ENCODE measurements at places on chromosomes 7 and 10. TPM values are rescaled to one million over a fixed set of nuclear protein-coding genes. Genes with fewer than 3 reads are reported as not detected.
A peak's percentile ranks its signal among the peaks of the same experiment; 100 is the strongest.

GRCh38 chr10:4704034-4704545, 121.9 kb upstream of the AKR1E2 start:
- H3K4me1 ChIP-seq = no peaks in the 10 kb centered on the region
- H3K27me3 ChIP-seq = peaks cover 6% of the 10 kb centered on the region
- no peak for DNase-seq
- H3K36me3 ChIP-seq = no peaks in the 10 kb centered on the region
- H3K27ac ChIP-seq = no peak overlapping the region

GRCh38 chr7:29332042-29332811, 137.7 kb downstream of the CHN2 start:
- H3K4me3 ChIP-seq = no peak overlapping the region
- no peak for DNase-seq

GRCh38 chr7:12111422-12112405, 99.4 kb upstream of the TMEM106B start:
- H3K27me3 ChIP-seq = peaks cover 19% of the 10 kb centered on the region
- no peaks in the 10 kb centered on the region for H3K4me1 ChIP-seq
- no peak overlapping the region for H3K4me3 ChIP-seq
- no peak overlapping the region for H3K27ac ChIP-seq

DNA sequence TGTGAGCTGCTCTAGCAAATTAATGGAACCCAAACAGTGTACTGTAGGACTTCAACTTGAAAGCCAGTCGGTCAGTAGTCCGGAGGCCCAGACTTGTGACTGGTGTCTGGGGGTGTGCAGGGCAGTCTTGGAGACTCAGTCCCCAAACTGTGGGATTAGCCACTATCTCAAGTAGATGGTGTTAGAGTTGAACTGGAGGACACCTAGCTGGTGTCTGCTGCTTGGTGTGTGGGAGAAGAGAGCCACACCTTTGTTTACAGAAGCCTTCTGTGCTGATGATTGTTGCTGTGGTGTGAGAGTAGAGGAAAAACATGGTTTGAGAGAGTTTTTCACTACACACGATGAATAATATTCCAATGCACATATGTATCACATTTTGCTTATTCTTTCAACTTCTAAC, 47.4 kb downstream of the CUL2 start:
- H3K27me3 ChIP-seq = no peaks in the 10 kb centered on the region
- no peak for DNase-seq
- no peaks in the 10 kb centered on the region for H3K4me1 ChIP-seq

DNA sequence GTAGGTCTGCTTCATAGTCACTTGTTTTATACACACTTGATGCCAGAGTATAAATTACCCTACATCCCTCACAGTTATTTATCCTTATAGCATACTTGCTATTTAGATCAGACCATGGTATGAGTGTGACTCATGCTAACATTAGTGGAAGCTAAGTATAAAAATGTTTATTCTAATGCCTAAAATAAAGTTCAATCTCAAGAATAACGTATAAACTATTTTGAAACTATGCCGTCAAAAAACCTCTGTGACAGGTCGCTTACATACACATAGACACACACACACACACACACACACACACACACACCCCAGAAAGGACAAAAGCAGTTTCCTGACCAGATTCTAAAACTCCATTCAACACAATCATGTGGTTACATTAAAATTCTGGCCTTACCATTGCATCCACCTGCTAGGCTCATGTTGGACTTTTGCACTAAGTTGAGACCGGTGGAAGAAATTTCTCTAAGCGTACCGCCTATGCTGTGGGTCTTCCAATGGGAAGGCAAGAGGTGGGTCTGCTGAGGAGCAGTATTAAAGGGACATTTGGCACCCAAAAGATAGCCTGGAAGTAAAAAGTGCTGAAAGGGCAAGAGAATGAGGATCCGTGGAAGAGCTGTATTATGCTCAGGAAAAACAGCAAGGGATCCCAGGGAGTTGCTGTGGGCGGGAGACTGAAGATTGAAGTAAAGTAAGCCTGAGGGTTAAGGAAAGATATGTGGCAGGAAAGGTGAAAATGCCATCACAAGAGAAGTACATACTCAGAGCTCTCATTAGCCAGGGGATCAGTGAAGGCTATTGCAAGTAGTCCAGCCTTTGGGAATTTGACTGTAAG, 5.0 kb downstream of the FOXP2 start:
- H3K27ac ChIP-seq = no peak overlapping the region
- no peak for DNase-seq
- H3K27me3 ChIP-seq = no peaks in the 10 kb centered on the region

POLR2J2 gene
- polyA plus RNA-seq = 2.3 TPM

- H3K27ac ChIP-seq = peak overlapping the region; percentile 72
- peak overlapping the region; percentile 74 for H3K4me3 ChIP-seq
- H3K36me3 ChIP-seq = no peaks in the 10 kb centered on the region
- peak; percentile 64 for DNase-seq
- peaks cover 15% of the 10 kb centered on the region for H3K4me1 ChIP-seq
These were observed 14.9 kb upstream of the CRCP start for GRCh38 chr7:66099551-66100407.

- H3K4me1 ChIP-seq = no peaks in the 10 kb centered on the region
- H3K36me3 ChIP-seq = no peaks in the 10 kb centered on the region
- DNase-seq = no peak
- H3K27ac ChIP-seq = no peak overlapping the region
- H3K27me3 ChIP-seq = no peaks in the 10 kb centered on the region
- H3K4me3 ChIP-seq = no peak overlapping the region
These were observed 8.3 kb upstream of the ASZ1 start for GRCh38 chr7:117435475-117436043.

DNA sequence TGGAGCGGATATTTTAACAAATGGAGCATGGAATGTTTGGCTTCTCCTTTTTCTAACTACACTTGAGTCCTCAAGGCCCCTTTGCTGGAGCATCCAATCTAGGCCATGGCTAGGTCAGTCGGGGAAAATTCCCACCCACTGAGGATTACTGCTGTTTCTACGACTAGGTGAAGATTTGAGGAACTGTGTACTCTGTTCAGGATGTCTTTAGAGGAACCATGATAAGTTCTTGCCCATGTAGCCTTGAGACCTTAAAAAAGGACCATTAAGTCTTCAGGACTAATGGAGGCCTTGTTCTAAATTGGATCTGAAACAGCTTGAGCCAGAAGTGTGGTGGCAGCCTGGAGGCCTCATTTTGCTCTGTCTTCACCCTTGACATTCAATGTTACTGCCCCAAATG, 6.2 kb downstream of the AGK start:
- H3K36me3 ChIP-seq = peaks cover 26% of the 10 kb centered on the region
- peaks cover 17% of the 10 kb centered on the region for H3K4me1 ChIP-seq
- no peak overlapping the region for H3K4me3 ChIP-seq
- H3K27ac ChIP-seq = no peak overlapping the region
- no peak for DNase-seq
- H3K27me3 ChIP-seq = no peaks in the 10 kb centered on the region

DNA sequence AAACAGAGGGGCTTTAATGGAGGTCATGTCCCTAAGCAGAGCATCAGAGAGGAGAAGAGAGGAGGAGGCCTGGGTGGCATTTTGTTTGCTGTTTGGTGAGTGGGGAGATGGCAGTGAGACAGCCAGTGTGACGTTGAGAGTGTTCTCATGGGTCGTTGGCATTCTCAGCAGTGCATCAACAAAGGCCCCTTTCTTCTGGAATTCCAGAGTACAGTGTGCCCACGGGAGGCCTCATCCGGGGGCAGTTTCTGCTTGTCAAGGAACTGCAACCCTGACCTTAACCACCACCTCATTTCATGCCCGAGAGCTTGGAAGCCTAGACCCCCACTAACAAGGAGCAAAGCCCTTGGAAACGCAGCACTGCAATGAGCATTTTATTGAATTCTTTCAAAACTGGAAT, 92.9 kb downstream of the CELF2 start:
- peaks cover 13% of the 10 kb centered on the region for H3K4me1 ChIP-seq
- no peaks in the 10 kb centered on the region for H3K36me3 ChIP-seq
- no peak for DNase-seq
- H3K27ac ChIP-seq = no peak overlapping the region
- H3K27me3 ChIP-seq = no peaks in the 10 kb centered on the region
- no peak overlapping the region for H3K4me3 ChIP-seq

HHEX gene
- polyA plus RNA-seq = 0.19 TPM

All from CD4-positive, CD25-positive, alpha-beta regulatory T cell (primary cell).